ENCODE measurements at places on chromosomes 4 and X. TPM values are rescaled to one million over a fixed set of nuclear protein-coding genes. Genes with fewer than 3 reads are reported as not detected.

DNA sequence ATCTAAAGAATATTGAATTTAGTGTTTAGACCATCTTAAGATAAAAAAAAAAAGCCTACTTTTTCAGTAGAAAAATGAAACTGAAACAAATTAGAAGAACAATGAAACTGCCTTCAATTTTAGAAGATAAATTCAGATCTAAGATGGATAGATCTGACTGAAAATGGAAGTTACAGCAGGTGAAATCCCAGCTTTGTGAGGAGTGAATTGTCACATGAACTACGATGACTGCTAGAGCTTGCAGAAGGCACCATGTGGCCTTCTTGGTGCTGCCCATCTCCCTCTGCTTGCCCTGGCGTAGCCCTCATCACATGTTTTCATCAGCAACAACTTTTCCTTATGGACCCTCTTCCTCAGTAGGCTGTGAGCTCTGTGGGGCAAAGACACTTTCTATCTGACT is 51.4 kb upstream of the EMCN start:
- DNase-seq, result no peak

SHISA3 gene
- total RNA-seq, result 0.14 TPM

ZNF711 gene
- total RNA-seq, result 0.36 TPM

TRIM61 gene
- 4.6 TPM for total RNA-seq
